Activated gamma-delta T cell treated with anti-CD3 and anti-CD28 coated beads, Interleukin-2, amount 50 U/mL, for 16 hours (primary cell): ENCODE measurements at places on chromosomes 16 and 17.

DNA sequence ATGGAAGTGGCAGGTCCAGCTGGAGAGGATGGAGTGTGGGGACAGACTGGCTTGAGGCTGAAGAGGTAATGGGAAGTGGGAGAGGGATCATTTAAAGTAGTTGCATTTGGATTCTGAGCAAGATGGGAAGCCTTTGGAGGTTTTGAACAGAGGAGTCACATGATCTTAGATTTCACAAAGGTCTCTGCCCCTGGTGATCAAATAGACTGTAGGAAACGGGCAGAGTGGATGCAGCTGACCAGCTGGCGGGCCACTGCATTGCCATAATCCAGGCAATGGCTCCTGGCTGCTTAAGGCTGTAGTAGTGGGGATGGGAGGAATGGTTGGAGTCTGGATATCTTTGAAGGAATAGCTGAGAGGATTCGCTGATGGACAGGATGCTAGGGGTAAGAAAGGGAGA, 81.5 kb downstream of the SLC6A2 start:
- DNase-seq, result no peak

GRCh38 chr17:64497565-64498035, 746 bp upstream of the POLG2 start:
- DNase-seq, result no peak

DNA sequence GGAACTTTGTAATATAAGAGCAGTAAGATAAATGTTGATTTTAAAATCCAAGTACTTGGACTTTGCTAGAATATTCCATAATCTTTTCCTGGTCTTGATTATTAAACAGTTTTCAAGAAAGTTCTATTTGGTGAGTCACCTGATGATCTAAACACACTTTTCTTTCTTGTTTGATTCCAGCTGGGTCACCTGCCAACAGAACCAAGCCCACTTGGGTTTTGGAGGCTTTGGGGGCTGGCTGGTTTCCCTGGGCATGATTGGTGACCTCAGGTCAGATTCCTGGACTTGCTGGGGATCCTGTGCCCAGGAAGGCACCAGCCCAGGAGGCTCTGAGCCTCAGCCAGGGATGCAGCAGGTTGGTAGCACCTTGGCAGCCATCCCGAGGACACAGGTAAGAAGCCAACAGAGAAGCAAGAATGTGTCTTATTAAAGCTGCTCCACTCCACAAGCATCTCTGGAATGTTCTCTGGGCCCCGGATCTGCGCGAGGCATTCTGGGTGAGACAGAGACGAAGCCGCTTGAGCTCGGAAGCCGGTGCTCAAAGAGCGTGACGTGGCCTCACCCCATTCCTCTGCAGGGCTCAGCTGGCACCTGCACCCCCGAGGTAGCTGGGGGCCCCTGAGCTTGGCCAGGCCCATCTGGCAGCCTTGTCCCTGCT, 3.1 kb upstream of the TEX19 start:
- no peak for DNase-seq

- DNase-seq, result no peak
These were observed 24.0 kb downstream of the CEP295NL start for GRCh38 chr17:78878871-78879527.

GRCh38 chr16:47713225-47713595, 252.1 kb downstream of the PHKB start:
- no peak for DNase-seq

DNA sequence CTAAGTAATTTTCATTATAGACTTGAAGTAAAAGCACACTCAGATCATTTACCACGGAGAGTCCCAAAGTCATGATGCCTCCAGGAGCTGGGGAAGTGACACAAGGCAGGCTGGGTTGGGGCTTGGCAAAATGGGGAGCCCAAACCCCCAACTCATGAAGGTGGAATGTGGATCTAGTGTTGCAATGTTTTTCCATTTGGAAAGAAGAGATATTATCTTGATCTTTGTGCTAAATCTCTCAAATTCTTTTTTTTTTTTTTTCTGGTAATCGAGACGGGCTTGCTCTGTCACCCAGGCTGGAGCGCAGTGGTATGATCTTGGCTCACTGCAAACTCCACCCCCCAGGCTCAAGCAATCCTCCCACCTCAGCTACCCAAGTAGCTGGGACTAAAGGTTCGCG, 7.5 kb upstream of the KCNG4 start:
- DNase-seq, result no peak

GRCh38 chr17:76500074-76500746, 1.0 kb downstream of the RHBDF2 start:
- DNase-seq, result no peak

GRCh38 chr17:31329221-31329620, 7.8 kb upstream of the EVI2A start:
- DNase-seq, result no peak

GRCh38 chr16:78574571-78574970, 475.1 kb downstream of the WWOX start:
- DNase-seq, result no peak

DNA sequence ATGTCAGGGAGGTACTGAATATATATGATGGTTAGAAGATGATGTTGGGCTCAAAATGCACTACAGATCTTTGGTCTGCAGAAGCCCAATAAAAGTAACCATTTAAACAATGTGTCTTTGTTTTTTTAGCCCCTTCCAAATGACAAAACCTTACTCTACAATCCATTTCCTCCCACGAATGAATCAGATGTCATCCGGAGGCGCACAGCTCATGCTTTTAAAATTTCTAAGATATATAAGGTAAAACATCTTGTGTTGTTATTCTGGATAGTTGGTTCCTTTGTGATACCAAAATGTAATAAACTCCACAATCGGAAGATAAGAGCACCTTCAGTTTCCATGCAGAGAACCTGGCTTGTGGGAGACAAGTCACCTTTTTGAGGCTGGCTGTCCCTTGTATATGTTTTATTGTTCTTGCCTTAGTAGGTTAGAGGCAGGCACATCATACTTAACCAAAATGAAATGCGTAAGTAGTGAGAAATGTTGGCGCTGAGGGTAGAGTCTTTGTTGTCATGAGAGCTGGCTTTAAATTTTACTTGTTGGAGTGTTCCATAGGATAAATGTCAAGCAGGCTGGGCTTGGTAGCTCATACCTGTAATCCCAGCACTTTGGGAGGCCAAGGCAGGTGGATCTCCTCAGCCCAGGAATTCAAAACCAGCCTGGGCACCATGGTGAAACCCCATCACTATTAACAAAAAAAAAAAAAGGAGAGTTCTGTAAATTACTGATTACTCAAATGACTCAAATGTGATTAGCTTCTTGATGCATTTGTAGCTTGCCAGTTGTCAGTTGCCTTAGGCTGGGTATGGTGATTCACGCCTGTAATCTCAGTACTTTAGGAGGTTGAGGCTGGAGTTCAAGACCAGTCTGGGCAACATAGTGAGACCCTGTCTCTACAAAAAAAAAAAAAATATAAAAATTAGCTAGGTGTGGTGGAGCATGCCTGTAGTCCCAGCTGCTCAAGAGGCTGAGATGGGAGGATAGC, 19.7 kb upstream of the SNTB2 start:
- DNase-seq, result no peak

DNA sequence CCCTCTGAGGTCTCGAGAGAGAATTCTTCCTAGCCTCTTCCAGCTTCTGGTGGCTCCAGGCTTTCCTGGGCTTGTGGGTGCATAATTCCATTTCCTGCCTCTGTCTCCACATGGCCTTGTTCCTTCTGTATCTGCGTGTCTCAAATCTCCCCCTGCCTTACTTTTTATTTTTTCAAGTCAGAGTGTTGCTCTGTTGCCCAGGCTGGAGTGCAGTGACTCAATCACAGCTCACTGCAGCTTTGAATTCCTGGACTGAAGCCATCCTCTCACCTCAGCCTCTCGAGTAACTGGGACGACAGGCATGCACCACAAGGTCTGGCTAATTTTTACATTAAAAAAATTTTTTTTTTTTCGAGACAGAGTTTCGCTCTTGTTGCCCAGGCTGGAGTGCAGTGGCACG, 120.6 kb downstream of the SHISA9 start:
- no peak for DNase-seq

- no peak for DNase-seq
These were observed 13.3 kb downstream of the WFIKKN2 start for GRCh38 chr17:50848711-50849110.

DNA sequence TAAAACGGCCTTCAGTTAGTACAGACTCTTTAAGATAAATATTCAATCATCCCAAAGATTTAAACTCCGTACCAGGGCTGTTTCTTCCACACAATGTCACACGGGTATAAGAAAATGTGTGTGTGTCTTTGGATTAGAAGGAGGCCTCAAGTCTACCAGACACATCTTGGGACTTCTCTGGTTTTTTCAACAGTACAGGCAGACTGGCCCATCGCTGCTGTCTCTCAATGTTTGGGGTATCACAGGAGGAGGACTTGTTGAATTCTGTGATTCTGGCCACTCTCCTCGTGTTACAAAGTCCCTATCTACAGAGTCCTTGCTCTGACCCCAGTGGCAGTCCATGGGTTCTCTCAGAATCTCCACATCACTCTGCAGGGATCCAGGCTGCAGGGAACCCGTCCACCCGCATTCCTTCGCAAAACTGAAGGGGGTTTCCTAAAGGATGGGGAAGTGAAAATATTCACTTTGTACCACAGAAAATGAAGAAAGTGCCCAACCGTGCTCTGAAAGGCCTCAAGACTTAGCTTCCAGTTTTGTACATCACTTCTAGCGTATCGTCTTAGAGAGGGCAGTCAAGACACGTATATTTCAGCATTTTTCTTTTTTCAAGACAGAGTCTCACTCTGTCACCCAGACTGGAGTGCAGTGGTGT, 373.2 kb downstream of the NPIPA8 start:
- DNase-seq, result no peak

- DNase-seq, result no peak
These were observed 486.7 kb upstream of the SALL1 start for GRCh38 chr16:51637770-51638094.

DNA sequence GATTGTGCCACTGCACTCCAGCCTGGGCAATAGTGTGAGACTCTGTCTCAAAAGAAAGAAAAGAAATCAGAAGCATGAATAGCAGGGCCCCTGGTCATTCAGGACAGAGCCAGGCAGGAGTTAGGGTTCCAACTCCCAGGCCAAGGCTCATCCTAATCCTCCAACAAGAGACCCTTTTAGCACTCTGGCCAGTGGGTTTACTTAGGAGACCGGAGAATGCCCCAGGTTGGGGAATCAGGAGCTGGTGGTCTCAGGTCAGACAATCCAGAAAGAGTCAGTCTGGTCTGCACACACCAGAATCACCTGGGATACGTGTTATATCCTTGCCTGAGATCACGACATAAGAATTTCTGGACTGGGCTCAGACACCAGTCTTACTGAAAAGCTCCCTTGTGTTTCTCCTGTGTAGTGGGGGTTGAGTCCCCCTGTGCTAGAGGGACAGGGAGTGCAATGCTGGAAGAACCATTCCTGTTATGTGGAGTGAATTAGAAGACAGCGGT, 48.7 kb downstream of the CCDC42 start:
- no peak for DNase-seq

DNA sequence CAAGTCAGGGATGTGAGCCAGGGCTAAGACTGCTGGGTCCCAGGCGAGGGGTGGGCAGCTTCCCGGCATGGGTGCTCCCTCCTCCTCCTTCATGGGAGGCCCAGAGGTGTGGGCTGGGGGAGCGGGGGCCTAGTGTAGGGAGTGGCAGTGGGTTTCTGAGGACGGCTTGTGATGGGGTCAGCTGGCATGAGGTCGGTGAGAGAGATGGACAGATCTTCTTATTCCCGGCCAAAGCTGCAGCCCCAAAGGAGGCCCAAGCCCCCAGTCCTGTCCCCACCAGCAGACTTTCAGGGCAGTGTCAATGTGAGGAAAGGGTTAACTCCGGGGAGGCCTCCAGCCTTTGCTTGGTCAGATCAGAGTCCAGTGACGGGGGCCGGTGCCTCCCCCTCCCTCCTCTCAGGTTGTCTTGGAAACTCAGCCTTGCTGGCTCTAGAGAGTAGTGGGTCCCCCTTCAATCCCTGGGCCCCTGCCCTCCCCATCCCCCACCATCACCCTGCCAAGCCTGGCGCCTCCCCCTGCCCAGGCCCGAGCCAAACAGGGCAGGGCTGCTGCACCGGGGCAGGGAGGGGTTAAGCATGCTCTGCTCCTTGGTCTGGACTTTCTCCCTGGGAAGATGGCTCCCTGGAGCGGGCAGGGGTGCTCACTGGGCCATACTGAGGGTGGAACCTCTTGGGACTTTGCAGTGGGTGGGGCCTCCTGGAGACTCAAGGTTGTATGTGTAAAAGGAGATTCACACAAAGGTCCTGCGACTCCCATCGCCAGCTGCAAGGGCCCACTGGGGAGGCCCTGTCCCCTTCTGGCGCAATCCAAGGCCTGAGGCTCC, 12.4 kb downstream of the NAT9 start:
- no peak for DNase-seq

DNA sequence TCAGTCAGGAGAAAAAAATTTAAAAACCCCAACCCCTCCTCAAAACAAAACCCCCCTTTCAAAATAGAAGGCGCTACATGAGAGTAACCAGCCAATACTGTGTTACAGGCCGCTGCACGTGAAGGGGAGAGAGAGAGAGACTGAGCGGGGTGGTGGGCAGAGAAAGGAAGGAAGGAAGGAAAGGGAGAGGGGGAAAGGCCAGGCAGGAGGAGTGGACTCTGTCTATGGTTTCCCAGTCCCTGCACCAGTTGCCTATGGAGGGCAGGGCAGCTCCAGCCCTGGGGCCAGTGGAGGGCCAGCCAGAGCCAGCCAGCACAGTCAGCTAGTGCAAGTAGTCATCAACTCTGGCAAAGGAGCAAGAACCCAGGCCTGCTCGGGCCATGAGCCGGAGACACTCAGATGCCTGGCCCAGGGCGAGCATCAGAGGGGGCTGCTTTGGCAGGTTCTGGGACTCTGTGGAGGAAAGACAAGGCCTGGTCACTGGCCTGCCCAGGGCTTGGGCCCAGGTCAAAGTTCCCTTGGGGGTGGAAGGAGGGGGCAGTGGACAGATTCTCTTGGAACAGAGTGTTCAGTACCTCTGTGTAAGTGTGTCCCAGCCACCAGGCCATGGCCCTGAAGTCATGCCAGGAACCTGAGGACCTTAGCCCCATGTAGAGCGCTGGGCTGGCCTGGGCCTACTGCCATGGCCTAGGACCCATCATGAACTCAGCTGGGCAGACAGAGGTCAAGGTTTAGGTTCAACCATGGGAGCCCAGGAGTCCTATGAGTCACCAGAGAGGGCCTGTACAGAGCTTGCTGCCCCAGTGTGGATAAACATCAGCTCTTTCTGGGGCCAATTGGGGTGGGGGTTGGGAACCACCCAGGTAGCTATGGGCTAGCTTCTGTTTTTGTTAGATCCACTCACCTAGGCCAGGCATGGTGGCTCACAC, 7.3 kb upstream of the GFOD2 start:
- DNase-seq, result no peak

DNA sequence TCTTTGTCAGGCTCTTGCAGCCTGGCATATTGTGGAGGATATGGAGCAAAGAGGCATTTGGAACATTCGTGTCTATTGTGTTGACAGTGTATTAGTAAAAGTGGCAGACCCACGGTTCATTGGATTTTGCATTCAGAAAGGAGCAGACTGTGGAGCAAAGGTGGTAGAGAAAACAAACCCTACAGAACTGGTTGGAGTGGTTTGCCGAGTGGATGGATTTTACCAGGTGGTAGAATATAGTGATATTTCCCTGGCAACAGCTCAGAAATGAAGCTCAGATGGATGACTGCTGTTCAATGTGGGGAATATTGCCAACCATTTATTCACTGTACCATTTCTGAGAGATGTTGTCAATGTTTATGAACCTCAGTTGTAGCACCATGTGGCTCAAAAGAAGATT, 44.5 kb downstream of the EFCAB13 start:
- DNase-seq, result no peak
